Motor neuron (in vitro differentiated cells): ENCODE measurements at places on chromosomes 4 and X. TPM values are rescaled to one million over a fixed set of nuclear protein-coding genes. Genes with fewer than 3 reads are reported as not detected.

GRCh38 chrX:13066391-13066790 is 22.0 kb upstream of the FAM9C start:
- no peak for ATAC-seq

- no peak for ATAC-seq
Measured at GRCh38 chr4:147830102-147830463, 98.2 kb downstream of the ARHGAP10 start.

GRCh38 chr4:166064721-166065120 is 191.7 kb downstream of the TLL1 start:
- peak; percentile 18 for ATAC-seq

- no peak for ATAC-seq
Measured at GRCh38 chrX:14872355-14872754, 514 bp downstream of the FANCB start.

GRCh38 chr4:104424989-104425388 is 69.7 kb downstream of the CXXC4 start:
- ATAC-seq = no peak

- ATAC-seq = no peak
Measured at GRCh38 chr4:172652369-172652768, 516.2 kb upstream of the GALNT7 start.

The MRPS18C gene
- 47.7 and 50.9 TPM in 2 replicates for total RNA-seq
